Body of pancreas (tissue), 4 donors: ENCODE measurements at places on chromosomes 3 and 15. TPM values are rescaled to one million over a fixed set of nuclear protein-coding genes. Genes with fewer than 3 reads are reported as not detected.

DNA sequence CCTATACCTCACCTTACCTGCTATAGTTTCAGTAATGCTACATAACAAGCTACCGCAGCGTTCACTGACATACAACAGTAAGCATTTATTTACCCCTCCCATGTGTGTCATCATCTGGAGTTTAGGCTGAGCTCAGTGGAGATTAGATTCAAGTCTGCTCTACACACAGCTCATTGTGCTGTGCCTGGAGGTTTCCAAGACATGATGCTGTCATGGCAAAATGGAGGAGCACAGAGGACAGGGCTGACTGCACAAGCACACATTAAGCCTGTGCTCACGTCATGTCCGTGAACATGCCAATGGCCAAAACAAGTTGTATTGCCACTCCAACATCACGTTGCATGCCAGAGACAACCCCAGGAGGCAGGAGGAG, 333.8 kb upstream of the TRIM42 start:
- DNase-seq, result no peak

DNA sequence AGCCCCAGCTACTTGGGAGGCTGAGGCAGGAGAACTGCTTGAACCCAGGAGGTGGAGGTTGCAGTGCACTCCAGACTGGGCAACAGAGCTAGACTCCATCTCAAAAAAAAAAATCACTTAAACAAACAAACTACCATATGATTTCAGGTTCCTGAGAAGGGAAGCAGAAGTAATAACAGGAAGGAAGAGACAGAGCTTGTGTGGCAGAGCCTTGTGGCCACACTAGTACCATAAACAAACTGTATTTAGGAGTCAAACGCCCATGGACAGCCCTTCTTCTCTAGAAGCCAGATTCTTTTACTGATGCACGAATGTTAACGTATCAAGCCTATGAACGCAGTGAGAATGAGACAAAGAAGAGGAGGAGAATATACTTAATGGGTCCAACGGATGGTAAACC, 12.0 kb downstream of the MTMR10 start:
- no peak for DNase-seq

GRCh38 chr15:79372428-79372827, 59.7 kb upstream of the MINAR1 start:
- no peak for DNase-seq

DNA sequence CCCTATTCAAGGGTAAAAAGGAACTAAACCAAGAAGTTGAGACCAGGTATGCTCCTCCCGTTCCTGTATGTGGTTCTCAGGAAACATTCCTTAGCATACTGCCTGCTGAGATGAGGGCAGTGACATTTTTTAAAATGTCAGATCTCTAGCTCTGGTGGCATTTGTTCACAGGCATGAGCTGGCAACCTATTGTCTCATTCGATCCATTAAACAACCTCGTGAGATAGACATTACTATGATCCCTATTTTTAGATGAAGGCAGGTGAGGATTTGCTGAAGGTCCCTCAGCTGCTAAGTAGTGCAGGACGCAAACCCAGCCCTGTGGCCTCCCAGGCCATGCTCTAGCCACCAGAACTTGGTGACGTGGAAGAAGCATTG, 74.9 kb downstream of the SIDT1 start:
- no peak for DNase-seq

GRCh38 chr3:32414522-32415202, 23.0 kb downstream of the CMTM7 start:
- DNase-seq, result no peak

DNA sequence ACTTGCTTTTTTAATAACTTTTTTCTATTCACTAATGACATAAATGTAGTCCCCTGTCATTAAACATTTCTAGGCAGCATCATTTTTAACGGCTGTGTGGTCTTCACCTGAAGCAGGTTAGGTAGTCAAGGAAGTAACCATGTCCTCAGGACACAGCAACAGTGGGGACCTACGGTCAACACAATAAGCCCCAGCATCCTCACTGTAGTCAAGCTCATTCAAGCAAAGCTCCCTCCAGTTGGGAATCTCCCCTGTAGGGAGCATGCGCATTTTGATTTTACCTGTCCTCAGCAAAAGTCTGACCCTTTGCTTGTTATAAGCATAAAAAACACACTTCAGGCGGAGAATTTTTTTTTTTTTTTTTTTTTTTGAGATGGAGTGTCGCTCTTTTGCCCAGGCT, 151.4 kb downstream of the SHQ1 start:
- no peak for DNase-seq

DNA sequence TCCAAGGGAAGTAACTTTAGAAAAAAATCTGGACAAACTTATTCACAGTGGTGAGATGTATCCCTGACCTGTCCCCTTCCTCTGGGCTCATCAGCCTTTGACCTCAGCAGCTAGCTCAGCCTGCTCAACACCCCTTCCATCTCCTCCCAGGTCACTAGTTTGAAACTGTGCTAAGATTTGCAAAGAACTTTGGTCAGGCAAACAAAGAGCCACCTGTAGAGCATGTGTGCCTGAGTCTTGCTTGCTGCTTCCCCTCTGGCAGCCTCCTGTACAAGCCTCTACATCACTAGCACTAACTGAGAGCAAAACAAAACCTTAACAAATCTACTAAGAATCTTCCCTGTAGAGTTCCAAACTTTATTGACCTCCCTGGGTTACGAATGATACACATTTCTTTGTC, 43.9 kb downstream of the NR1I2 start:
- DNase-seq, result no peak

- no peak for DNase-seq
These were observed 24.8 kb upstream of the VGLL4 start for GRCh38 chr3:11668243-11669235.

- DNase-seq, result peak; percentile 29
These were observed 11.5 kb downstream of the ITPR1 start for GRCh38 chr3:4504340-4505261.

DNA sequence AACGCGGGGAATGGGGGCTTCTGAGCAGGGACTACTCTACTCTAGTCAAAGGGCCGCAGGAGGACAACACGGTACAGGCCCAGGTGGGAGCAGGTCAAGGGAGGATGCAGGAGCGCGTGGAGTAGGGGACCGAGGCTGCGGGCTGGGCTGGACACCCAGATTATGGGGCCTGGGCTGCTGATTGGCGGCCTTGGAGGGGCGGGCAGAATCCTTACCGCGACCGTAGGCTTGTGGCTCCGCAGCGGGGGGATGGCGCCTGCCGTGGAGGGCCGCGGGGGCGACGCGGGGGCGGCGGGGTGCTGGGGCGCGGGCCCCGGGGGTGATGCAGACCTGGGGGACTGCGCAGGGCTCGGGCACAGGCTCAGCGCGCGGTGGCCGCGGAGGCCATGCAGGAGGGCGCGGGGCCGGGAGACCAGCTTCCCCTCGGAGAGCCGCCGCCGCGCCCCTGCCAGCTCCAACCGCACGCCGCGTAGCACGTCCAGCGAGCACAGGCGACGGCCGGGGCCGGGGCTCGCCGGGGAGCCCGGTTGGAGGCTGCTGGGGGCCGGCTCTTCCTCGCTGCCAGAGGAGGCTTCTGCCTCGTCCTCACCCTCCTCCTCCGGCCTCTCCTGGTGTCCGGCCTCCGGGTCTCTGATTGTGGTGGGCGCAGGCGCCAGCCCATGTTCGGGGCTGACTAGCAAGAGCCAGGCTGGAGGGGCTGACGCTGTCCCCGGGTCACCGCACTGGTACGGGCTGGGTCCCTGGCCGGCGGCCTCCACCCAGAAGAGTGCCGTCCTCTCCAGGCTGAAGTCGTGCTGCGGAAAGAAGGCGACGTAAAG, 12.9 kb downstream of the UBAP1L start:
- DNase-seq, result no peak

GRCh38 chr15:67145710-67146109, 80.3 kb downstream of the SMAD3 start:
- no peak for DNase-seq

- DNase-seq, result no peak
These were observed 23.7 kb upstream of the THSD4 start for GRCh38 chr15:71091601-71092000.

GRCh38 chr3:127170814-127171213, 22.1 kb upstream of the PRR23E start:
- DNase-seq, result no peak

GRCh38 chr15:78000091-78000926, 77.2 kb downstream of the TBC1D2B start:
- DNase-seq, result peak; percentile 96

DNA sequence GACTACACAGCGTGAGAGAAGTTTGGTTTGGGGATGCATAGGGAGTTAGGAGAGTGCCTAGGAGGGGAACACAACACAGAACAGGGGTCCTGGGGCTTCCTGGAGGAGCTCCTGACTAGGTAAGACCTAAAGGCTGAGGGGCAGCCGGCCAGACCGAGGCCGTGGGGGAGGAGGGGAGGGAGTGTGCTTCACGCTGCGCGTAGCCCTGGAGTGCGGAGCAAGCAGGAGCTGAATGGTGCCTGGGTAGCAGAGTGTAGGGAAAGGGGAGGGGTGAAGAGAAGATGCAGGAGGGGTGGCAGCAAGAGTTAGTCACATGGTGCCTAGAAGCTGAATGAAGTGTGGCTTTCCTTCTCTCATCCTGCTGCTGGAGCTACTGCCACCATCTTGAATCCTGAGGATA, 32.4 kb upstream of the HHATL start:
- DNase-seq, result no peak

- DNase-seq, result peak; percentile 28
These were observed 1.3 kb upstream of the TP63 start for GRCh38 chr3:189629803-189630455.

DNA sequence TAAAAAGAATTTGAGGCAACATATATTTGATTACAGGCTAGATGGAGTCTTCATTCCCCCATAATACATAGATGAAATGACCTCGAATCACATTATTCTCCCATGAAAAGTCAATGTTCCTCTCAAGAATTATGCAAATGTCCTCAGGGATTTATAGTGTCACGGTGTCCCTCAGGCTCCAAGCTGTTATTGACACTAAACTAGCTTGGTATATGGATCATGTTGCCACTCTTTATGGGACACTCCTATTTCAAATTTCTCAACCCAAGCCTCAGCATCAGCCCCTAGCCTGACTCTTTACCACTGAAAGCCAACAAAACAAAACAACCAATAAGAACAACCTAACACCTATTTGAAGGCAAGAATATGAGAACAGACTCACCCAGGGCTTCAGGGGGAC, 139.8 kb downstream of the TPRG1 start:
- DNase-seq, result no peak

GRCh38 chr15:65303687-65304380, 643 bp upstream of the RNU5B-1 start:
- peak; percentile 75 for DNase-seq

GRCh38 chr3:183018421-183019192, 38.3 kb upstream of the DCUN1D1 start:
- no peak for DNase-seq

DNA sequence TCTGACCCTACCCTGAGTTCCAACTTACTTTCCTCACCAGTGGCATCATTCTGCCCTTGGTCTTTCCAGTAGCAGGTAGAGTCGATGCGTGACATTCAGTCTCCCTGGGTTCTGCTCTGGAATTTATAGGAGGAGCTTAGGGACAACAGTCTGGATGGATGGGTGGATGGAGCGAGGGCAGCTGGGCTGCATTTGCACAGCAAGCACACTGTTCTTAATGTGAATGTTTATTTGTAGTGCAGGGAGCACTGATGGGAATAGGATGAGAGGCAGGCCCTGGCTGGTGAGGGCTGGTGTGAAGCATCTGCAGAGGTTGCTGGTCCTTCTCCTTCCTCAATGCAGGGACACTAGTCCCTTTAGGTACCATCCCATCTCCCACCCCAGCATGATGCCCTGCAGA, 176.2 kb downstream of the EPHB1 start:
- no peak for DNase-seq

The SLC6A1 gene
- total RNA-seq, result 0.66 TPM

The LDHAL6B gene
- not detected for total RNA-seq

The PDZRN3 gene
- total RNA-seq, result 41.9 TPM

The MDFIC2 gene
- not detected for total RNA-seq

The FBXO40 gene
- total RNA-seq, result not detected

The TGM4 gene
- total RNA-seq, result not detected

The PAQR9 gene
- 0.33 TPM for total RNA-seq

The C3orf49 gene
- not detected for total RNA-seq

The NEO1 gene
- total RNA-seq, result 29.7 TPM

The PARP9 gene
- total RNA-seq, result 17.1 TPM

The ST8SIA2 gene
- not detected for total RNA-seq

The EPHB1 gene
- not detected for total RNA-seq

The BCHE gene
- total RNA-seq, result 4.0 TPM

The GABRR3 gene
- total RNA-seq, result not detected

The RTP1 gene
- not detected for total RNA-seq

The GXYLT2 gene
- 5.6 TPM for total RNA-seq

The C3orf70 gene
- total RNA-seq, result 1.0 TPM

The FAM219B gene
- total RNA-seq, result 42.8 TPM

The NPAP1 gene
- 0.26 TPM for total RNA-seq

The ABI3BP gene
- 9.3 TPM for total RNA-seq

The TM6SF1 gene
- total RNA-seq, result 2.3 TPM
